ENCODE measurements at places on chromosomes 2 and 18. TPM values are rescaled to one million over a fixed set of nuclear protein-coding genes. Genes with fewer than 3 reads are reported as not detected.

DNA sequence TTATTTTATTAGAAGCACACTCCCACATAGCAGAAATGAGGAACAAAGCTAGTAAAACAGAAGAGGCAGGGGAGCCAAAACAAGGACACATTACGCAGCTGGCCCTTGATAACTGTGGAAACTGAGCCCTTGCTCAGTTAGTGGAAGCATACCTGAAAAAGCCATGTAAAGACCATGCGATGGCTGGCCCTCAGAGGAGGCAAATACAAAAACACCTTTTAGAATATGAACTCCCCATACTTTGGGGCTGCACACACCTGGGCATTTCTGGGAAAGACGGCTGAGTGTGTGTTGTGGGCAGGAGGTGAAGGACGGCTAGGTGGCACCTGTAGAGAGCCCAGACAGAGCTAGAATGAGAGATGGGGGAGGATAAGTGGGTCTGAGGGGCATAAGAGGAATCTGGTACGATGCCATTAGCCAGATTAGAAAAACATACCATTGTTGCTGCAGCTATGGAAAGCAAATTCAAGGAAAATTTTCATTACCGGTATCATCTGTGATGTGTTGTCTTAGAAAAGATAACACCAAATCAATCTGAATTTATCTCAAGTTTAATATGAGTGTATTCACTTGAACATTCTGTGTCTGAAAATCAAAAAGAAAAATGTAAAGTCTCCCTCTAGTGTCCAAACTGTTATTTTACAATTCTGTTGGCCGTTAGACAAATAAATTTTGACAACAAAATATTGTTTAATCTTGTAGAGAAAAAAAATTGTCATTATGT lies 45.2 kb upstream of the SULT1C3 start:
- no peaks in the 10 kb centered on the region for H3K27me3 ChIP-seq
- no peak overlapping the region for H3K27ac ChIP-seq
- no peak for DNase-seq
- no peak overlapping the region for H3K4me3 ChIP-seq
- H3K36me3 ChIP-seq = no peaks in the 10 kb centered on the region
- no peaks in the 10 kb centered on the region for H3K4me1 ChIP-seq

GRCh38 chr2:20064841-20065240 lies 13.4 kb upstream of the LAPTM4A start:
- peaks cover 25% of the 10 kb centered on the region for H3K4me1 ChIP-seq
- H3K4me3 ChIP-seq = no peak overlapping the region
- no peak for DNase-seq
- H3K27ac ChIP-seq = no peak overlapping the region

- H3K27me3 ChIP-seq = no peaks in the 10 kb centered on the region
- no peaks in the 10 kb centered on the region for H3K4me1 ChIP-seq
- no peak for DNase-seq
- H3K27ac ChIP-seq = no peak overlapping the region
- H3K36me3 ChIP-seq = no peaks in the 10 kb centered on the region
- H3K4me3 ChIP-seq = no peak overlapping the region
Measured at GRCh38 chr2:226420646-226421045, 379.0 kb downstream of the IRS1 start.

DNA sequence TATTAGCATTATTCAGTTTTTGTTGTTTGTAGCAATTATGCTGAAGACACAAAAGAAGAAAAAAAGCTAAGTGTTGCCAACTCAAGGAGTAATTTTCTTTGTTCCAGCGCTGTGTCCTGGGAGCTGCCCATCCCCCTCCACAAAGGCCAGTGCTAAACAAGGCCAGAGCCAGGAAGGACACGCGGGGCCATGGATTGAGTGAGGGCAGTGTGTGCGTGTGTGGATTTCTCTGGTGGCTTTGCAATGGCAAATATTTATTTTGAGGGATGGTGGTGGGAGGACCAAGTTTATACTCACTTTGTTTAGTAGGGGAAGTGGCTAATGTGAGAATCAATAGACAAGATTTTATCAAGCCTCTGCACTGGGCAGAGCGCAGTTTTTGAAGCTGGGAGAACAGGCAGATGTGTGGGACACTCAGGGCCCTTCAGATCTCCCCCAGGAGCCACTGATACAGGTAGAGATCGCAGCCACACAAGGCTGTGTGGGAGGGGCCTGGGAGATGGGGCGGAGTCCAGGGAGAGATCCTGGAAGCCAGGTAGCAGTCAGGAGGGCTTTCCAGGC lies 11.4 kb downstream of the AGAP1 start:
- peak overlapping the region; percentile 64 for H3K27ac ChIP-seq
- no peaks in the 10 kb centered on the region for H3K27me3 ChIP-seq
- H3K4me1 ChIP-seq = peaks cover 56% of the 10 kb centered on the region

- no peaks in the 10 kb centered on the region for H3K36me3 ChIP-seq
- H3K4me3 ChIP-seq = no peak overlapping the region
- H3K4me1 ChIP-seq = no peaks in the 10 kb centered on the region
- H3K27ac ChIP-seq = no peak overlapping the region
- no peak for DNase-seq
Measured at GRCh38 chr2:66753660-66754059, 318.7 kb downstream of the MEIS1 start.

RUFY4 gene
- total RNA-seq = not detected
